ENCODE measurements at places on chromosomes 12 and 14. TPM values are rescaled to one million over a fixed set of nuclear protein-coding genes. Genes with fewer than 3 reads are reported as not detected.

DRAM1 gene
- 0.16 TPM for polyA plus RNA-seq

RAB2B gene
- 17.8 TPM for polyA plus RNA-seq

TCL1B gene
- polyA plus RNA-seq = not detected

C1QL4 gene
- not detected for polyA plus RNA-seq

CMA1 gene
- not detected for polyA plus RNA-seq

CLEC1B gene
- polyA plus RNA-seq = not detected

CTDSP2 gene
- 82.9 TPM for polyA plus RNA-seq

DNA sequence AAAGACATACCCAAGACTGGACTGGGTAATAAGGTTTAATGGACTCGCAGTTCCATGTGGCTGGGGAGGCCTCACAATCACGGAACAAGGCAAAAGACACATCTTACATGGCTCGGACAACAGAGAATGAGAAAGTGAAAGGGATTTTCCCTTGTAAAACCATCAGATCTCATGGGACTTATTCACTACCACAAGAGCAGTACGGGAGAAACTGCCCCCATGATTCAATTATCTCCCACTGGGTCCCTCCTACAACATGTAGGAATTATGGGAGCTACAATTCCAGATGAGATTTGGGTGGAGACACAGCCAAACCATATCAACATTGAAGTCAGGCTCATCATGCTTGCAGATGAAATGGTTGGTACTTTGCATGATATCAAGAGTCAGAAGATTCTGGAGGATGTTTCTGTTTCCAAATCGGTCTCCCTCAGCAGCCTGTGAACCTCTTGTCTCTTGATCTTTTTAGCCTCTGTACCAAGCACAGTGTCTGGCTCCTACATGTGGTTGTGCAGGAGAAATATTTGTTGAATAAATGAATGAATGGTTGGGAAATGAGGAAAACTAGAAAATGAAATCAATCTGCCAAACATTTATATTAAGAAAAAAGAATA lies 98.6 kb downstream of the VRK1 start:
- no peak overlapping the region for H3K4me3 ChIP-seq
- no peaks in the 10 kb centered on the region for H3K27me3 ChIP-seq
- H3K4me1 ChIP-seq = peaks cover 13% of the 10 kb centered on the region
- no peaks in the 10 kb centered on the region for H3K36me3 ChIP-seq
- no peak overlapping the region for H3K27ac ChIP-seq

DNA sequence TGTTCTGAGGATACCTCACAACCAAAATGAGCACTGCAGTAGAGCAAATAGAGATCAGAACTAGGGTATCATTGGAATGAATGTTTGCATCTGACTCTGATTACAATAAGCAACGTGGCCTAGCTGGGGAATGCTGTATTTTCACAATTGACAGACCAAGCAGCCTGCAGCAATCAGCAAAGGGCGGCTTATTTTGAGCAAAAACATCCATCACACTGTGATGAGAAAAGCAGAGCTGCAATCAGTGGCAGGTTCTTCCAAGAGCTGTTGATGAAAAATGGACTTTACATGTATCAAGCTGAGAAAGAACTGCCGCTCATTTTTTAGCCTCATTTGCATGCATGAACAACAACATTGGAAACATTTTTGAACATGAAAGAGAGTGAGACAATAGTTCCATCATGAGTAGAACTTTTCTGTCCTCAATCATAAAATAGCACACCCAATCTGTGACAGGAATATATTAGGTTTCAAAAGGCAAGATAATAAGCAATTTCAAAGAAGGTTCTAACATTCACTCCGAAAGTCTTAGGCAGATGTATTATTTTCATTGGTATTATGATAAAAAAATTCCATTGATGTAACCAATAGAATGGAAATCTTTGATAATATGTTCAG lies 249.7 kb upstream of the FBXO33 start:
- no peaks in the 10 kb centered on the region for H3K36me3 ChIP-seq
- no peak overlapping the region for H3K27ac ChIP-seq
- no peaks in the 10 kb centered on the region for H3K4me1 ChIP-seq
- no peak for DNase-seq
- no peak overlapping the region for H3K4me3 ChIP-seq
- no peaks in the 10 kb centered on the region for H3K27me3 ChIP-seq

- H3K27me3 ChIP-seq = no peaks in the 10 kb centered on the region
- no peaks in the 10 kb centered on the region for H3K4me1 ChIP-seq
- H3K4me3 ChIP-seq = no peak overlapping the region
- no peak for DNase-seq
- no peak overlapping the region for H3K27ac ChIP-seq
Measured at GRCh38 chr12:26750531-26751175, 82.3 kb downstream of the ITPR2 start.

DNA sequence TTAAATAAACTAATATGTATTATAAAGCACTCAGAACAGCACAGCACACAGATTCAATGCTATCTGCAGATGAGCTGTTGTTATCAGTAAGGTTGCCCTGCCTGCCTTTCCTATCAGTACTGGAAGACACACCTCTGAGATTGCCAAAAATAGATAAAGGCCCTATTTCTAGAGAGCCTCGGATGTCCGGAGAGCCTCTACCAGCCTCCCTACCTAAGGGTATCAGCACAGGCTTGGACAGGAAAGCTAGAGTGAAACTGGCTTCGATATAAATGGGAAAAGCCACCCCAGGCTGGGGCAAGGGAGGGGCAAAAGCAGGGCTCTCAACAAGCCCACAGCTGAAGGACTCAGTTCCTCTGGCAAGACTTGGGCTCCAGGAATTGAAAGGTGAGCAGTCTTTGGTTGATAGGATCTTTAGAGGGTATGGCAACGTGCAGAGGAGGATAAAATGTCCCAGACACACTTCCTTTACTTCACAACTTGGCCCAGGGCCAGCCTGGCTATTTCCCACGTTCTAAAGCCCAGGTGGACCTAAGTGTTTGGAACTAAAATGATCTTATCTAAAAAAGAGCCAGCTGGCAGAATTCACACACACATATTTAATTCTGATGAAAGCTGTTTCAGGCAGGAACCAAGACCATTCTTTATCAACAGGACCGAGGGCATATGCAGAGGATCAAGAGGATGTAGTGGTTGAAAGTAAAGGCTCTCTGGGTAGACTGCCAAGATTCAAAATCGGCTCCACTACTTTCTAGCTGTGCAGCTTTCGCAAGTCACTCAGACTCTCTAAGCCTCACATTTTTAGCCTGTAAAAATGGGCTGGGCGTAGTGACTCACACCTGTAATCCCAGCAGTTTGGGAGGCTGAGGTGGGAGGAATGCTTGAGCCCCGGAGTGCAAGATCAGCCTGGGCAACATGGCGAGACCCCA lies 37.8 kb upstream of the ITPR2 start:
- H3K27me3 ChIP-seq = no peaks in the 10 kb centered on the region
- no peak overlapping the region for H3K27ac ChIP-seq
- no peaks in the 10 kb centered on the region for H3K36me3 ChIP-seq
- H3K4me3 ChIP-seq = no peak overlapping the region
- DNase-seq = peak; percentile 17
- no peaks in the 10 kb centered on the region for H3K4me1 ChIP-seq

DNA sequence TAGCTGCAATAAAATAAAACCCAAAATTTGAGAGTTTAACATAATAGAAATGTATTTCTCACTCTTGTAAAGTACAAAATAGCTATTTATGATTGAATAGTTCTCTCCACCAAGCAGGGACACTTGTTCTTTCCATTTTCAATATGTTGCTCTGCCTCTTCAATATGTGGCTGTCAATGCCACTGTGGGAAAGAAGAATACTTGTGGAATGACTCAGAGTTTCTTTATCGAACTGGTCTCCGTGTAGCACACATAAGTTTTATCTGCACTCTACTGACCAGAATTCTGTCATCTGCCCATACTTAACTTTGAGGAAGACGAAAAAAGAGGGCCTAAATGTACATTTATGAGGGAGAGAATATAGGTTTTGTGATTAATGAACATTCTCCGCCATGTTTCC lies 256.9 kb downstream of the ATXN7L3B start:
- no peak for DNase-seq
- H3K36me3 ChIP-seq = no peaks in the 10 kb centered on the region
- H3K27ac ChIP-seq = no peak overlapping the region
- H3K27me3 ChIP-seq = no peaks in the 10 kb centered on the region
- no peaks in the 10 kb centered on the region for H3K4me1 ChIP-seq

GRCh38 chr12:49518914-49519573 lies 19.8 kb upstream of the KCNH3 start:
- peaks cover 19% of the 10 kb centered on the region for H3K36me3 ChIP-seq
- no peaks in the 10 kb centered on the region for H3K4me1 ChIP-seq
- no peaks in the 10 kb centered on the region for H3K27me3 ChIP-seq
- no peak for DNase-seq
- H3K4me3 ChIP-seq = no peak overlapping the region
- no peak overlapping the region for H3K27ac ChIP-seq

GRCh38 chr14:97022741-97023140 lies 225.6 kb downstream of the VRK1 start:
- H3K27me3 ChIP-seq = peaks cover 7% of the 10 kb centered on the region
- H3K36me3 ChIP-seq = no peaks in the 10 kb centered on the region
- no peak overlapping the region for H3K27ac ChIP-seq
- no peak overlapping the region for H3K4me3 ChIP-seq

GRCh38 chr12:127172861-127173260 lies 1094.1 kb upstream of the TMEM132C start:
- H3K27me3 ChIP-seq = no peaks in the 10 kb centered on the region
- no peaks in the 10 kb centered on the region for H3K36me3 ChIP-seq
- H3K4me1 ChIP-seq = no peaks in the 10 kb centered on the region
- no peak for DNase-seq
- no peak overlapping the region for H3K4me3 ChIP-seq

- H3K27ac ChIP-seq = no peak overlapping the region
- H3K4me1 ChIP-seq = peaks cover 33% of the 10 kb centered on the region
Measured at GRCh38 chr12:81084811-81085350, 7.0 kb downstream of the ACSS3 start.
